Amniotic epithelial cell (primary cell): ENCODE measurements at places on chromosomes 1 and 21.

- peak; percentile 9 for DNase-seq
These were observed 5.4 kb upstream of the TDRD5 start for GRCh38 chr1:179586107-179586823.

DNA sequence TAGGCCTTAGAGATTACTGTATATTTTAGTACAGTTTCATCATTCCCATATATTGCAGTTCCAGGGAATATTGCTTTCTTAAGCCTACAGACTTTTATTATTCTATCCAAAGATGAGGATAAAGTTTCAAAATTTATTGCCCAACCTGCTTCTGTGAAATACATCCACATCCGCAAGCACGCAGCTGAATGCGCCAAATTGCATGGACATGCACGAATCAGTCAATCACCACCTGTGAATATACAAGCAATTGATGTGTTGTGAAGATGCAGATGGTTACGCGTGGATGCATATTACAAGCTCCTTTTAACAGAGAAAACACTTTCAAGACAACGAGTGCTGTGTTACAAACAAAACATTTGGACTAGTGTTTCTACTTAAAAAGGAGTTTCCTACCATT, 577.8 kb upstream of the PLXNA2 start:
- no peak for DNase-seq

DNA sequence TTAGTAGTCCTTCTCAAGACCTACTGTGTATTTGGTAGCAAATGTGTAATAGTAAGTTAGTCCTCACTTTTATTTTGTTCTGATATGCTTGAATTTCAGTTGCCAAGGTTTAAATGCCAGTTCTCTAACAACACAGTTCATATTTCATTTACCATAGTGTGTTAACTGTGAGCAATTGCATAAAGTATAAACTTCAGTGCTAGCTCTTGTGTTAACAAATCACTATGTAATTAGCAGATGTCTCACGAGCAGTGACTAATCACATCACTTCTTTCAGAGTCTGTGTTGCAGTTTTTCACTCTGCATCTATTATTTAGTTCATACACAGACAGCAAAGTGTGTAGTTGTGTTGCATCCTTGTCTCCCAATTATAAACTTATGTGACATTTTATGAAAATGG, 47.8 kb downstream of the ZMYM4 start:
- no peak for DNase-seq

GRCh38 chr1:3561702-3562101, 49.6 kb downstream of the MEGF6 start:
- DNase-seq = no peak

GRCh38 chr1:33348676-33349080, 27.8 kb upstream of the A3GALT2 start:
- DNase-seq = peak; percentile 32

DNA sequence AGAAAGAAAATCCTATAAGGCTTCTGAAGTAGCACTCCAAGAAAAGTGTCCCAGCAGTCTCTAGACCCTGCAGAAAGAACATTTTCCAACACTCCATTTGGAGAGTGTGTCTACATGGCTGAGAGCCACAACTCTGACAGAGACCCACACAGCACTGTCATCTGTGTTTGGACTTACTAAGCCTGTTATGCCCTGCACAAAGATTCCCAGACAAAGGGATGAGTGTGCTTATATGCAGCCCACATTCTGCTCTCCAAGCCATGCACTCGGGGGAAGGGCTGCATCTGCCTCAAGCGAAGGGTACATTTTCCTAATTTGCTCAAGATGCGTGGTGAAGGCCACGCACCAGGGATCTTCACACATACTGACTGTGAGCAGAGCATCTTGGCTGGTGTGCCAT, 24.4 kb upstream of the SLAMF6 start:
- no peak for DNase-seq

DNA sequence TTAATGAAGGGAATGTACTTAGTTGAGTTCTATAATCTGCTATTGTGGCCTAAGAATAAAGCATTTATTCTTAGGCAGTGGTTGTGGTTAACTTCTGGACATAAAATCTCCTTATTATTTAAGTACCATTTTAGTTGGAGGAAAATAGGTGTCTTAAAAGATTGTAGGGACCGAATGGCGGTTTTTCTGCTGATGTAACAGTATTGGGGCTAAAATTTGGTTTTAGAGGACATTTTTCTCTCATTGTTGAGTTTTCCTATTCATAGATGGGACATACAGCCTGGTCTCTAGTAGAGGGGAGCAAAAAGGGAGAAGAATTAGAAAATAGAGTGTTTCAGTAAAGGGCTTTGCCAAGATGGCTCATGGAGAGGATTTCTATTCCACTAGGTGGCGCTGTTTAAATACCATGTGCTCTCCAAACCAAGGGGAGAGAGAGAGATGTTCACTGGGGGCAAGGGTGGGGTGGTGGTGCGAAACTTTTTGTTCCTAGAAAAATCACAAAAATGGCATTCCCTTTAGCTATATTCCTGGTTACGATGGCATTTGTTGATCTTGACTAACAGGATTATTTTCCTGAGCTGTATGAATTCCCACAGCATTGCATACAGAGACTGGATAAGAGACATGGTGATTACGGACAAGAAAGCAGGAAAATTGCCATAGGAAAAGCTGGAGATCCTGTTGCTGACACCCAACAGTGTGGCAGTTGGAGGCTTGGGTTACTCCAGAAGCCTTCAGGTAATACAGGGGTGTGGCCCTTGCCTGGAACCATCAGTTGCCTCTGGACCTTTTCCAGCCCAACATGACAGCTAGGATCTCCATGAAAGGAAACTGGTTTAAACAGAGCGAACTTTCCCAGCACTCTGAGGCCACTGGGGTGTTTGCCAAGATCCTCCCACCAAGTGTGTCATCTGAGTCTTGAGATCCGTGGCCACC, 18.2 kb upstream of the FCGR2A start:
- peak; percentile 70 for DNase-seq

GRCh38 chr1:183711741-183712361, 58.7 kb upstream of the APOBEC4 start:
- peak; percentile 75 for DNase-seq

DNA sequence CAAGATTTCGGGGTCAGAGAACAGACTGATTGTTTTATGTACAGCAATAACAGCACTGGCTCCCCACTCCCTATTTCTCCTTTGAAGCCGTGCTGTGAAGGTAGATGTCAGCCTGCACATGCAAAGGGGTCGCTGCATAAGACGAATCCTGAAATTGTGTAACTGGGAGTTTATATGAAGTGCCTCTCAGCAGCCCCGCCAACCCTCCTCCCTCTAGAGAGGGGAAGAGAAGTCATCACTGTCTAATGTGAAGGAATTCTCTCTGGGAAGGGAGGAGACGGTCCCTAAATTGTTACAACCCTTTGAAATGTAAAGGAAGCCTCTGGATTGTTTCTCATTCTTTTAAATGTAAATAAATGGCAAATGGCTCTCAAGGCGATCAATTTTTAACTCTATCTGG, 545.3 kb downstream of the PLA2G4A start:
- no peak for DNase-seq

GRCh38 chr21:33884376-33885171, 31.0 kb downstream of the ATP5PO start:
- DNase-seq = peak; percentile 49

- no peak for DNase-seq
These were observed 8.3 kb downstream of the ADCY10 start for GRCh38 chr1:167905671-167906070.

- DNase-seq = peak; percentile 82
These were observed 1.2 kb downstream of the MAP3K6 start for GRCh38 chr1:27365372-27366112.

DNA sequence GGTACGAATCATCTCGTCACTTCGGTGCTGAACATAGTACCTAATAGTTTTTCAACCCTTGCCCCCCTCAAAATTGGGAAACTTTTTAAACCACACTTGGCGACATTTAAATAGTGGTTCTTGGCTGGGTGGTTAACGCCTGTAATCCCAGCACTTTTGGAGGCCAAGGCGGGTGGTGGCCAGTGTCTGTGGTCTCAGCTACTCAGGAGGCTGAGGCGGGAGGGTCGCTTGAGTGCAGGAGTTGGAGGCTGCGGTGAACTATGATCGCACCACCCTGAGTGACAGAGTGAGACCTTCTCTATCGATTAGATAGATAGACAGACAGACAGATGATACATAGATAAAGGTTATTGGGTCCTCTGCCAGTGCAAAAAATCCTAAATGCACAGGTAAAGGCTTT, 55.5 kb upstream of the RASAL2 start:
- no peak for DNase-seq

DNA sequence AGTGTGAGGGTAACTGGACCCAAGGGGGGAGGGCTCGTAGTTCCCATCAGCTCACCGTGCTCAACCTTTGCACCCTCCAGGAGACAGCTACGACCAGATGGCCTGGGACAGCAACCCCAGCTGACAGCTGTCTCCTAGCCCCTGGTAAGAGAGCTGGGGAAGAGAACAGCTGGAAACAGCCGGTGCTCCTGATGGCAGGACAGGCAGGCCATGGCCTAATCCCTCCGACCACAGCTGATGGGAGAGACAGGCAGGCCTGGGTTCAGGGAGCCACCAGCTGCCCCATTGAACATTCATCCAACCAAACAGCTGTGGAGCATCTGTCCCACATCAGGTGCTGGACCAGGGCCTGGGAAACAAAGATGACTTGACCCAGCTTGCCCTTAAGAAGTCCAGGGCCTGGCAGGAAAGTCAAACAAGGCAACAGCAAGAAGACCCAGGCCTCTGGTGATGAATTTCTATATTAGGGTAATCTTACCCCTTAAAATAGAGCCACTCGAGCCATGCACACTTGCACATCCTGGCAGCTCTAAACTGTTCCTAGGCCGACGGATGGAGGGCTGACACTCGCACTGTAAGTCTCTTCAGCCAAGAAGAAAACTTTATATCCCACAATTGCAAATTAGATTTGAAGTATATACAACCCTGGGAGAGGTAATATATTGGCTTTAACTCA, 12.2 kb downstream of the OLFML2B start:
- DNase-seq = no peak

- no peak for DNase-seq
These were observed 47.4 kb downstream of the PRKCZ start for GRCh38 chr1:2097386-2098300.

DNA sequence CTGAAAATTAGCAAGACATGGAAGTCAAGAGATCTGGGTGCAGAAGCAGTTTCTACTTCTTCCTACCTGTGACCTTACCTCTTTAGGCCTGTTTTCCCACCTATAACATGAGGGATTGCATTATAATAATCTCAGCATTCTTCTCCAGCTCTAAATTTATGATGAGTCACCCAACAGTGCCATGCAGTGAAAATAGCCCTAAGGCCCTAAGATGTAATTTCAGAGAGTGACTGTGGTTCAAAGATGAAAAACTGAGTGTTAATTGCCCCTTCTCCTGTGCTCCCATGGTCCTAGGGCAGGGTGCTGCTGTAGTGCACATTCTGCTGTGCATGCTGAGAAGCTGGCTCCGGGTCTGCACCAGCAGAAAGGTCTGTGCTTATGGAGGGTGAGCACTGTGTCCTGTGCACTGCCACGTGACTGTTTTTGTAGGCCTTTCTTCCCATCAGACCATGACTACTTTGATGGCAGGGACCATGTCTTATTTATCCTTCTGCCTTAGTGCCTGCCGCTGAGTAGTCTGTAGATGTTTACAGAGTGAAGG, 29.7 kb downstream of the JUN start:
- no peak for DNase-seq

DNA sequence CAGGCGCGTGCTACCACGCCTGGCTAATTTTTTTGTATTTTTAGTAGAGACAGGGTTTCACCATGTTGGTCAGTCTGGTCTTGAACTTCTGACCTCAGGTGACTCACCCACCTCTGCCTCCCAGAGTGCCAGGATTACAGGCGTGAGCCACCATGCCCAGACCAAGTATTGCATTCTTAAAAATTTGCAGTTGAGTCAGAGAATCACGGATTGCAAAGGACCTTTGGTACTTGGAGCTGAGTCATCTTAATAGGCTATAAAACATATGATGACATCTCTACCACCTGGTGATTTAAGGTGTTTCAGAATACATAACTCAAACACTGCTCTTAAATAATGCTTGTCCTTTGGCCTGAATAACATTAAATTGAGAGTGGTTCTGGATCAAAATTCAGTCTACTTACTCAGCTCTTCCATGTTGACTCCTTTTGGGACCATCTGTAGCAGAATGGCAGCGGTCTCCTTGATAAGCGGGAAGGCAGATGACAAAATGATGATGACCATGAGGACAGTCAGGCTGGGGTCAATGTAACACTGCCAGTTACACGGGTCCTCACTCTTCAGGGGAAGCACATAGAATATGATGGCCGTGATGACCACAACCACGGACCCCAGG, 10.4 kb downstream of the SLC30A10 start:
- DNase-seq = peak; percentile 64

GRCh38 chr1:165610866-165611265, 20.2 kb upstream of the MGST3 start:
- DNase-seq = no peak

GRCh38 chr1:152954436-152954835, 7.4 kb downstream of the SPRR5 start:
- DNase-seq = no peak

DNA sequence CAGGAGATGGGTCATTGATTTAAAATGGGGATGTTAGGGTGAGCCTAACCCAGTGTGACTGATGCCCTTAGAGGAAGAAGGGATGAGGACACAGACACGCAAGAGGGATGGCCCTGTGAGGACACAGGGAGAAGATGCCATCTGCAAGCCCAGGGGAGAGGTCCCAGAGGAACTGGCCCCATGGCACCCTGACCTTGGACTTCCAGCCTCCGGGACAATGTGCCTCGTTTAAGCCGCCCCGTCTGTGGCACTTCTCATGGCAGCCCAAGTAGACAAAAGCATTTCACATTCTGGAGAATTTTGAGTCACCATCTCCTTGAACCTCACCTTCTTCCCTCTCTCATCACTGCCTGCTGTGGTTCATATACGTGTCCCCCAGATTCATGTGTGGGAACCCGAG, 20.1 kb upstream of the PCBP3 start:
- no peak for DNase-seq

GRCh38 chr1:230700132-230700531, 13.8 kb downstream of the AGT start:
- no peak for DNase-seq

GRCh38 chr1:13619909-13620308, 36.3 kb downstream of the PDPN start:
- peak; percentile 97 for DNase-seq

DNA sequence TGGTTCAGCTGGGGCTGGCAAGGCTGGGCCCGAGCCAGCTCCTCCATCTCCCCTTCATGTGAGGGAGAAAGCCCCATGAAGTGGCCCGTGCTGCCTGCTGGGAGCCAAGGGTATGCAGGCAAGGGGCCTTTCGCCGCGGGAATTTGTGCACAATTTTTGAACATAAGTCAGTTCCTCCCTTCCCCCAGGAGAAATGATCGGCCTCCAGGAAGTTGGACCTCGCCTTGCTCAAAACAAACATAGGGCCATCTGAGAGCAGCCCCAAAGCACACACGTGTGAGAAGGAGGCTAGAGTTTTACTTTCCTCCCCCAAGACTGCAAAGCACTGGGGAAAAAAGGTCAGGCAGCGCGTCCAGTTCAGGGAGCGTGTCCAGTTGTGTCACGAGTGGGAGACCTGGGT, 64.7 kb downstream of the PRDM16 start:
- DNase-seq = no peak

DNA sequence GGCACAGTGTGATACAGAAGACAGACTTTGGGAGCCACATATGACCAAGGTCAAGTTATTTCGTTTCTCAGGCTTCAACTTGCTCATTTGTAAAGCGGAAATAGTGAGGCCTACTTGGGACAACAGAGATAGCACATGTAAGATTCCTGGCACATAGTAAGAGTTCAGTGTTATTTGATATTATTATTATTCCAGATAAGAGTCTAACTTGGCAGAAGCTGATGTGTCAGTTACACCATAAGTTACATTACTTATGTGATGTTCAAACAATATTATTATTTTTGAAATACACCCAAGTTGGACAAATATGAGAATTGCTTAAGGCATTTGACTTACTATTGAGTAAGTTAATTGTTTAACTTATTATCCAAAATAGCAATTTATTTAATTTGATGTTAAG, 10.2 kb upstream of the CYP4X1 start:
- DNase-seq = no peak
